ENCODE measurements at places on chromosomes 13 and 19.

GRCh38 chr13:52455677-52456041 is 381 bp downstream of the CKAP2 start:
- peak; percentile 61 for DNase-seq

DNA sequence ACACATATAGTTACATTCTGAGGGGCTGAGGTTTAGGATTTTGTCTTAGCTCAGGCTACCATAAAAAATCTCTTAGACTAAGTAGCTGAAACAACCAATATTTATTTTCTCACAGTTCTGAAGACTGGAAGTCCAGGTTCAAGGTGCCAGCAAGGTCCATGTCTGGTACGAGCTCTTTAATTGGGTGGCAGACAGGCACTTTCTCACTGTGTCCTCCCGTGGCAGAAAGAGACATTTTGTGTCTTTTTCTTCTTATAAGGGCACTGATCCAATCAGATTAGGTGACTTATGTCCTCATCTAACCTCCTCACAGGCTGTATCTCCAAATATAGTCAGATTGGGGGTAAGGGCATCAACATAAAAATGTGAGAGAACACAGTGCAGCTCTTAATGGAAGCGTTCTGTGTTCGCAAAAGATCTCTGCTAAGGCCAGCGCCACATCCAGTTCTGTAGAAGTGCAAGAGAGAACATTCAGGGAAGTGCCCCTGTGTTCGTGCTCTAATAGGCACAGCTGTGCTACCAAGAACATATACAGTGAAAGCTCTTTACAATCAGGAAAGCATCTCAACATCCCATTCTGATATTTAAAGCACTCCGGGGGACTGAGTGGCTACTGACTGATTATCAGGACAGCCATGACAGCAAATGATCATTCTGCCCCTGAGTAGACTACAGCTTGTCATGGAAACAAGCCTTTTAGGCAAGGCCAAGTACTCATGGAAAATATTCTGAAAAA is 819.2 kb downstream of the LIG4 start:
- DNase-seq = no peak

- DNase-seq = no peak
Observed at GRCh38 chr19:33756177-33756576, 40.5 kb upstream of the KCTD15 start.

GRCh38 chr19:45179072-45179891 is 698 bp downstream of the BLOC1S3 start:
- no peak for DNase-seq

DNA sequence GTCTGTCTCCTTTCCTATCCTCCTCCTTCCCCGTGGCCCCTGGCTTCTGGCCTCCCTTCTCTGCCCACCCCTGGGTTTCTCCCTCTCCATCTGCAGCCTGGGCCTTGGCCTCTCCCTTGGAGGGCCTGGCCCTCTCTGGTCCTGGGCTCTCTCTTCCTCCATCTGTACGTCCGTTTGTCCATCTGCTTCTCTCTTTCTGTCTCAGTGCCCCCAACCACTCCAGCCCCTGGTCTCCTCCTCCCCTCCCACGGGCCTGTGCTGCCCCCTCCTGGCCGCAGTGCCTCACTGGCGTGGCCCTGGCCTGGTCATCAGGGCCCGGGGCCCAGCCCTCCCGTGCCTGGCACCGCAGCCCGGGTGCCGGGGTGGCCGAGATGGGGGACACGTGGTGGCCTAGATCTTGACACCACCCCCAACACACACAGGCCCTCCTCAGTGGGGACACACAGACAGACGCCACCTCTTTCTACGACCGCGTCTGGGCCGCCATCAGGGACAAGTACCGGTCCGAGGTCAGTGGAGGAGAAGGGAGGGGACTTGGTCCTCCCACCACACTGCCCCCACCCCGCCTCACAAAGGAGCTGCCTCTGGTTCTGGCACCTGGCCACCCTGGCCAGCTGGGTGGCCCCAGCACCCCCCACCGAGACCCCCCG is 11.3 kb downstream of the PRKCSH start:
- no peak for DNase-seq

GRCh38 chr13:73657821-73658540 is 476.2 kb downstream of the KLF12 start:
- no peak for DNase-seq

DNA sequence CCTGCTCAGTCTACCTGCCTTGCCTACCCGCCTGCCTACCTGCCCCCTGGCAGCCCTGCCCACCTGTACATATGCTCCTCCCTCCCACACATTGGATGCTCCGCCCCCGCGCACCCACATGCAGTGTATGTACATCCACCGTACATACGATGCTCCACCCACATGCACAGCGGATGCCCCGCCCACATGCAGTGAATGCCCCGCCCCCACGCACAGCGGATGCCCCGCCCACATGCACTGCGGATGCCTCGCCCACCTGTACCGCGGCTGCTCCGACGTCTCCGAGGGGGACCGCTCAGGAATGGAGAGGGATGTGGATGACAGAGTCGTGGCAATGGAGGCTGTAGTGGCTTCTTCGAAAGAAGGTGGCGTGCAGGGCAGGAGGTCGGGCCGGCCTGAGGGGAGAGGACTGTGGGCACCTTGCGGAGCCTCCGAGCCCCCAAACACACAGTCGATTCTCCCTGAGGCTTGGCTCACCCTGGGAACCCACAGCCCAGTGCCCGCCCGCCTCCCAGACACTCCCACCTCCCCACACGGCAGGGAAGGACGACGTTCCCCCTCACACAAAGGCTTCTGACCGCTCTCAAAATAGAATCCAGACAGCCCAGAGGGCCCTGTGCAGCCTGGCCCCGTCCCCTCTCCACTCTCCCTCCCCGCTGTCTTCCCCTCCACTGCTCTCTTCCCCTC is 16.5 kb upstream of the CACTIN start:
- no peak for DNase-seq

GRCh38 chr19:52206481-52206880 is 16.6 kb downstream of the PPP2R1A start:
- DNase-seq = no peak

- no peak for DNase-seq
Observed at GRCh38 chr13:97573011-97573410, 139.0 kb downstream of the RAP2A start.

Measured in prostate gland (tissue), 2 donors.